Activated gamma-delta T cell treated with anti-CD3 and anti-CD28 coated beads, Interleukin-2, amount 50 U/mL, for 16 hours (primary cell): ENCODE measurements at places on chromosomes 11 and 22.

DNA sequence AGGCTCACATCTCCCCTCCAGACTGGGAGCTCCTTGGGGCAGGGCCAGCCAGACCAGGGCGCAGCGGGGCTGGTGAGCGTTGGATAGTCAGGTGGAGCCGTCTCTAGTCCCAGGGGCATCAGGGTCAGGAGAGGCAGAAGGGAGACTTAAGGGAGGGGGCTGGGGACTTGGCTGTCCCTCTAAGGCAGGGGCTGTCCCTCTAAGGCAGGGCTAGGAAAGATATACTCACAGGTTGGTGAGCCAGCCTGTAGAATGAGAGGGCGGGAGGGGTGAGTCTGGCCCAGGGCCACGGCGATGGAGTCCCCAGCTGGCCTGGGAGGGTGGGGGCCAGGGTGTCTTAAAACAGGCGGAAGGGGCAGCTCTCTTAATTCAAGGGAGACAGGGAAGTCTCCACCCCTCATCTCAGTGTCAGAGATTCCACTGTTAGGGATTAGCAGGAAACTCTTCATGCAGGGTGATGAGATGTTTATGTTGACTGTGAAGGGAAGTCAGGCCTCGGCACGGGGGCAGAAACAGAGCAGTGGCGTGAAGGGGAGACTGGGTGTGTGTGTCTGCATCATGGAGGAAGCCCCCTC lies 11.3 kb downstream of the P2RY2 start:
- DNase-seq, result no peak

DNA sequence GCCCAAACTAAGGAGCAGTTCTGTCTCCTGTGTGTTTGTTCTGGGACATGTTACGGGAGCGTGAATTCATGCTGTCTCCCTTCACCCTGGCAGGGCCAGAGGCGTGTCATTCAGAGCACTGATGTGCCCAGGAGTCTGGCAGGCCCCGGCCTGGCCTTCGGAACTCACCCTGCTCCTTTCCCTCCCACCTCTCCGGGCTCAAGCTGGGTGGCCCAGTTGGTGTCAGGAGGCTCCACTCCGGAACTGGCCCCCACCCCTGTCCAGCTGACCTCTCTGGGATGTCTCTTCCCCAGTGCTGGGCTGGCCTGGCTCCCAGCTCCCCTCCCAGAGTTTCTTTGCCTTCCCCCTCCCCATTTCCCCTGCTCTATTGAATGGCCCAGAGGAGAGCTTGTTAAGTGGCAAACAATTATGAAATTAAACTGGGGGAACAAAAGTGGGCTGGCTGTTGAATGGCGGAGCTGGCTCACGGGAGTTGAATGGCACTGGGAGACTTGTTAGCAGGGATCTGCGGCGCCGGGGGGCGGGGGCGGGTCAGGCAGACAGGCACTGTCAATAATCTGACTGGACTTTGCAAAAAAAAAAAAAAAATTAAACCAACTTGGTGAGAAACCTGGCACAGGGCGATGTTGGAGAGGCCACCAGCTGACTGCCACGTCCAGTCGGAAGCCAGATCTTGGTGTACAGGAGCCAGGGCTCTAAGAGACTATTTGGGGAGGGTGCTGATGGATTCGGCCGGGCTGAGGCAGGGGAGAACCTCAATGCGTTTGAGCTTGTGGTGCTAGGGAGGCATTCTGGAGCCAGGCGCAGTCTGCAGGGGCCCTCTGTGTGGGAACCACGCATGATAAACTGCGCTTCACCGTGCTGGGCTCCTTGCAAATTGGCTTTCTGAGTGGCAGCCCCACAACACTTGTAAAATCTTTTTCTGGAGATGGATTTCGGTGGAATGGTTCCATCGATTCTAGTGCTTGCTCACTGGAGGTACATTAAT lies 1.3 kb downstream of the MPPED1 start:
- DNase-seq, result no peak

DNA sequence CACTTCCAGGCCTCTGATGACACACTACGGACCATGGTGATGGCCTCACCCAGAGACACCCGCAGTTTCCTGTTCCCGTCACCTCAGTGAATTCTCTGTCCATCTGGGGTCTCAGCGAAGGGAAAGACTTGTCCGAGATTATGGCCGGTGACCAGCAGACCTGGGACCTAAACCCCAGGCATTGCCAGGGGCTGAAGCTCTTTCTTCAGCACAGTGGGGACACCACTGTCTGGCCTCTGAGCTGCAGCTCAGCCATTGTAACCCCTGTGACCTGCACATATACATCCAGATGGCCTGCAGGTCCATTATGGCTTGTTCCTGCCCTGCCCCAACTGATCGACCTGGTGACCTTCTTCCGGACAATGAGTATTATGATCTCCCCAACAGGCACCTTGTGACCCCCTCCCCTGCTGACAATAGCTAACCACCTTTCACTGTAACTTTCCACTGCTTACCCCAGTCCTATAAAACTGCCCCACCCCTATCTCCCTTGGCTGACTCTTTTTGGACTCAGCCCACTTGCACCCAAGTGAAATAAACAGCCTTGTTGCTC lies 22.3 kb downstream of the CBX7 start:
- no peak for DNase-seq

DNA sequence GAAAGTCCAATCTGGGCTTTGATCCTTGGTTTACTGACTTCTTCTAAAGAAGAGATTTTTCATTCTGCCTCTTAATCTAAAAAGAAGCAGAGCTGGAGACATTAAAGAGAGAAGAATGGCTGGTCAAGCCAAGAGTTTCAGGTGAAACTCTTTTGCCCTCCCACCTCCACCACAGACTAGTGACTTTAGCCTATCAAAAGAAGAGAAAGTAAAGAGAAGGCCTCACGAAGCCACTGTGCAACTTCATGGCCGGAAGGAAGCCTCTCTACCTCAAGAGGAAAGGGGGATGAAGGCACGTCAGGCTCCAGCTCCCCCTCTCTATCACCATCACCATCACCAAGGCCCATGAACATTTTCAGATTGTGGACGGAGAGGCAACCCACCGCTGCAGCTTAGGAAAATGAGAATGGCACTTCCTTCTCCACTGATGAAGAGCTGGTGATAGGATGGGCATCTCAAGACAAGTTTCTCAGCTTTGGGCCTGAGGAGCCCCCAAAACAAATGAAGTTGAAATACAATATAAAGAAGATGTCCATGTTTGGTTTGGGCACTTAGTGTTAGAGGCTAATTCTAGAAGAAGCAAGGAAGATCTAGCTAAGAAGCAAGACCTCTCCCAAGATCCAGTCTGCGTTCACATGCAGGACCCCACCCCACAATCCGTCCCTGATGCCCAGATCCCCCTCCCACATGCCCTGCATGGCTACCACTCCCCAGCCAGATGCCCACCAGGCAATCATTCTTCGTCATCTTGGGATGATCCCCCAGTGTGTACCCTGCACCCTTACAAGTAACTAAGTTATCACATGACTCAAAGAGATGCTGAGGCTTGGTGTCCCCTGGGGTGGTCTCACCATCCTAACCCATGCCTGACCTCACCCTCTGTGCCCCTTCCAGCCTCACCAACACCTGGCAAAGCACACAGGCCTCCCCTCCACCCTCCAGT lies 52.6 kb downstream of the IGSF9B start:
- no peak for DNase-seq
